ENCODE measurements at places on chromosomes 1 and 21. TPM values are rescaled to one million over a fixed set of nuclear protein-coding genes. Genes with fewer than 3 reads are reported as not detected.

- no peak for DNase-seq
Measured at GRCh38 chr1:213772128-213773063, 215.4 kb upstream of the PROX1 start.

The KCNJ9 gene
- 0.95 TPM for total RNA-seq

GRCh38 chr1:156204686-156205085, 8.1 kb upstream of the PMF1 start:
- no peak for DNase-seq

- no peak for DNase-seq
Measured at GRCh38 chr21:45574691-45575090, 32.5 kb upstream of the SLC19A1 start.

DNA sequence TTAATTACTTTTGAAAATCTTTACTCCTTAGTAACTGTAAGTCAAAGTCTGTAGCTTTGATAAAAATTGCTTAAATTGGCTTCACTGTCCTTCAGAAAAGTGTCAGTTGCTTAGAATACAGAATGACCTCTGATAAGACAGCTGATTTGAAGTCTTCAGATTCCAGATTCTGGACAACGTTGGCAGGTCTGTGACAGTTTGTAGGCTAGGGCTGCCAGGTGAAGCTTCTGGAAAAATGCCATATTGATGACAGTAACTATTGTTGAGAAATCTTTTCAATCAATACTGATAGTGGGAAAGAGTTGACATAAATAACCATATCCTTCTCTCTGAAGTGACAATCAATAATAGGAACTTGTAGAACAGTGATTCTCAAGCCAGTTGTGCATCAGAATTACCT, 41.3 kb downstream of the RPAP2 start:
- DNase-seq = no peak

GRCh38 chr1:5389101-5389885, 602.9 kb downstream of the NPHP4 start:
- DNase-seq = no peak

- no peak for DNase-seq
Measured at GRCh38 chr1:160489513-160490261, 33.4 kb downstream of the SLAMF6 start.

The PCP4 gene
- total RNA-seq = not detected

- no peak for DNase-seq
Measured at GRCh38 chr1:52599236-52599635, 2.9 kb upstream of the GPX7 start.

DNA sequence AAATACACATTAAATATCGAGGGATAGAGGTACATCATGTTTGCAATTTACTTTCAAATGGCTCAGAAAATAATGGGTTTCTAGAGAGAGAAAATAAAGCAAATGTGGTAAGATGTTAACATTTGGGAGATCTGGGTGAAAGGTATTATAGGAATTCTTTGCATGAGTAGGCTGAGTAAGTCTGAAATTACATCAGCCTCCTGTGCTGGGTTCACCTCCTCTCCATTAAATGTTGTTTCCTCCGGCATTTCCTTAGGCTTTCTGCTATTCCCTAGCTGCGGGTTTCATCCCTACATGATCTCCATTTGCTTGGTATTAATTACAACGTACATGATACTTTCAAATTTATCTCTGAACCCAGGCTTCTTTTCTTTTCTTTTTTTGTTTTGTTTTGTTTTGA, 31.6 kb downstream of the ZMYND12 start:
- no peak for DNase-seq

GRCh38 chr1:80427881-80428280, 1372.9 kb upstream of the ADGRL2 start:
- no peak for DNase-seq

DNA sequence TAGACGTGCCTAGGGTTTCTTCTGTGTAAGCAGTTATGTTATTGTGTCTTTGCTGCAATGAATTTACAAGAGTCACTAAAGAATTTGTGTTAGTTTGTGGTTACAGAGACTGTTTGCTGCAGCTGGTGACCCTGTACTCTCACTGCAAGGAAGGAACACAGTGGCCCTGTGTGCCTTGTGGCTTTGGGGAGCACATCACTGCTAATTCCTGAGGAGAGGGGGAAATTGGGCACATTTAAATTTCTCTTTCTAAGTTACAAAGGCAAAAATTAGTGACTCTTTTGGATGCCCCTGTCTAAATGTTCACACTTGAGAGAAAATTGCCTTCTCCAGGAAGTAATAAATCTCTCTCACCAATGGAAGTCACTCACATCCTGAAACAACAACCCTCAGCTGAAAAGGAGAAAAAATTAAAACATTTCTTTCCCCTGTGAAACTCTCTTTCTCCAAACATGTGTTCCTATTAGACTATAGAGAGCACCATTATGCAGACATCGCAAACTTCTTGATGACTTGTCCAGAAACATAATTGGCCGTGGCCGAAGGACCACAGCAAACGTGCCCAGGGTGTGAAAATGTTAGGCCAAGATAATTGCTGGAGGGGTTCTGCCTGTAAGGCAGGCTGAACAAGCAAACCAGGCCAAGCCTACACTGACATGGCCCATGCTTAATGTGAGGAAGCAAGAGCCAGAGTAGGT, 32.3 kb upstream of the SPAG17 start:
- DNase-seq = no peak

GRCh38 chr1:226108935-226109828, 46.7 kb downstream of the H3-3A start:
- DNase-seq = no peak

All from thoracic aorta (tissue), 2 donors.